ENCODE measurements at places on chromosomes 11 and 22. TPM values are rescaled to one million over a fixed set of nuclear protein-coding genes. Genes with fewer than 3 reads are reported as not detected.
A peak's percentile ranks its signal among the peaks of the same experiment; 100 is the strongest.

DNA sequence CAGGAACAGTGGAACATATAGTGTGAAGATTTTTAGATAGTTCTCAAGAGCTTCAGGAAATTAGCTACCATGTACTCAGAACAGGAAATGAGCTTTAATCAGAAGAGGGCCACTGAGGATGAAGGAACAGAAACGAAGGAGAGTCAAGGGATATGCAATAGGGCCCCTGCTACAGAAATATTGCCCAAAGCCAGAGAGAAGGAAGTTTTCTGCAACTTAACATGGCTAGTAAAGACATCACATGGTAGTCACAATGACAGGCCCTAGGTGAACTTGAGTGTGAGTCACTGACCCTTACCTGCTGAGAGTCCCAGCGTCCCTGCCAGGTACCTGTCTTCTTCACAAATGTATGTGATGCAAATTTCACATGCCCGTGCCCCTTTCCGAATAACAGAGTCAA, 25.2 kb upstream of the CARD16 start:
- H3K4me1 ChIP-seq = no peaks in the 10 kb centered on the region
- no peak overlapping the region for H3K27ac ChIP-seq
- H3K27me3 ChIP-seq = no peaks in the 10 kb centered on the region
- no peak for DNase-seq
- H3K4me3 ChIP-seq = no peak overlapping the region

- no peaks in the 10 kb centered on the region for H3K27me3 ChIP-seq
- no peaks in the 10 kb centered on the region for H3K4me1 ChIP-seq
- no peaks in the 10 kb centered on the region for H3K36me3 ChIP-seq
Observed at GRCh38 chr22:46443850-46444389, 93.5 kb downstream of the CELSR1 start.

SAA2 gene
- total RNA-seq = 10.3 TPM

DNA sequence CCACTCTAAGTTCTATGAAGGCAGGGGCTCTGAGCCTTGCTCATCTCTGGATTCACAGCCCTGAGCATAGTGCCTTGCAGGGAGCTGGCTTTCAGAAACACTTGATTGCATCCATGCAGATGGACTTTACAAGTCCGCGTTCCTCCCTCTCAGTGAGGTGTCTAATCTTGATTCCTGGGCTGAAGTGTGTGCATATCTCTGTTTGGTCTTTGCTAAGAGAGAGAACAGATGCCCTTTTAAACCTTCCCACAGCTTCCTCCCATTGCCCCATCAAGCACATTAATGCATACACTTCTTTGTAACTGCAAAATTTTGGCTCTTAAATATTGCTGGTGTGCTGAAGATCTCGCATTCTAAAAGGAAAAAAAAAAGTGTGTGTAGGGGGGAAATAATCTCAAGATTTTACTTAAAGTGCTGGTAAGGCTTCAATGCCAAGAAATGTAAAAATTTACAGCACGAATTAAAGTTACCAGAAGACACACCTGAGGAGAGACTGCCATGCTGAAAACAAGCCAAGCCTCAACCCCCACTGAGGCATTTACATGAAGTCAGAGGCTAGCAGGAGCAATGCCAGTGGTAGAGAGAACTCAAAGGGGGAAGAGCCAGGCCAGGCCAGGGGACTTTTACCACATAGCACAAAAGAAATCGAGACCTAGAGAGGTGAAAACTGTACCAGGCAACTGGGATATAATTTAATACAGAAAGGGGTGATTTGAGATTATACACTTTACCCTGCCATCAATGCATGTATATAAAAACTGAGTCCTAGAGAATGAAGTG, 492.1 kb downstream of the SOX6 start:
- H3K27ac ChIP-seq = no peak overlapping the region
- DNase-seq = no peak
- no peaks in the 10 kb centered on the region for H3K27me3 ChIP-seq
- H3K4me1 ChIP-seq = no peaks in the 10 kb centered on the region

WEE1 gene
- total RNA-seq = 32.4 TPM

DNA sequence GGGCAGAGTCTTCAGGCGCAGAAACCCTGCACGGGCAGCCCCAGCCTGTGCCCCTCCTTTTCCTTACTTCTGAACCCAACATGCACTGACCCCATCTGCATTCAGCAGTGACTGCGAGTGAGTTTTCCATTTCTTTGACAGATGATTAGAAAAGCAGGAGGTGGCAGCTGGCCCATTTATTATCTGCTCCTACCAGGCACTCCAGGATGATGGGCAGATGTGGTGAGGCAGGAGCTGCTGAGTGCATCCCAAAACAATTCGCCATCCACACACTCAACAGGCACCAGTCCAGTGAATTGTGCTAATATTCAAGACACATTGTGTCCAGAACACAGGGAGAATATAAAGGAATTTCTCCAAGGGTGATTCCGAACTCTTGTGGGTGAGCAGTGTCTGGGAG, 208.5 kb downstream of the TENM4 start:
- no peaks in the 10 kb centered on the region for H3K36me3 ChIP-seq
- H3K27ac ChIP-seq = no peak overlapping the region
- H3K27me3 ChIP-seq = no peaks in the 10 kb centered on the region
- H3K4me1 ChIP-seq = no peaks in the 10 kb centered on the region
- H3K4me3 ChIP-seq = no peak overlapping the region

RAB38 gene
- total RNA-seq = 1.2 TPM

GRCh38 chr11:12772324-12772723, 98.1 kb downstream of the TEAD1 start:
- H3K36me3 ChIP-seq = no peaks in the 10 kb centered on the region
- no peak overlapping the region for H3K4me3 ChIP-seq
- peak overlapping the region; percentile 49 for H3K27ac ChIP-seq
- H3K27me3 ChIP-seq = no peaks in the 10 kb centered on the region
- DNase-seq = no peak
- peaks cover 84% of the 10 kb centered on the region for H3K4me1 ChIP-seq

GRCh38 chr11:116052603-116053547, 548.7 kb upstream of the CADM1 start:
- no peaks in the 10 kb centered on the region for H3K27me3 ChIP-seq
- no peaks in the 10 kb centered on the region for H3K4me1 ChIP-seq
- no peak for DNase-seq
- H3K27ac ChIP-seq = no peak overlapping the region
- no peak overlapping the region for H3K4me3 ChIP-seq

DNA sequence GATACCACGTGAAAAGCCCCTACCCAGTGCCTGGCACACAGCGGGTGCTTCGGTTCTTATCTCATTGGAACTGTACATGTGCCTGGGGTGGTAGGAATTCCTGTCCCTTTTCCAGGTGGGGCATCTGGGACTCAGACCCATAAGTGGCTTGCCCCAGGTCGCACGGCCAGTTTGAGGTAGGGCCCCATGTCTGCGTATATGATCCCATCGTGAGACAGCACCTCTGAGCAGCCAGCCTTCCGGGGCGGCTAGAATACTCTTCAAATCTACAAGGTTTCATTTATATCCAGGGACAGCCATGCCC, 33.5 kb upstream of the SMIM38 start:
- peak overlapping the region; percentile 43 for H3K27ac ChIP-seq
- DNase-seq = no peak
- H3K36me3 ChIP-seq = no peaks in the 10 kb centered on the region
- H3K4me1 ChIP-seq = peaks cover 27% of the 10 kb centered on the region

DNA sequence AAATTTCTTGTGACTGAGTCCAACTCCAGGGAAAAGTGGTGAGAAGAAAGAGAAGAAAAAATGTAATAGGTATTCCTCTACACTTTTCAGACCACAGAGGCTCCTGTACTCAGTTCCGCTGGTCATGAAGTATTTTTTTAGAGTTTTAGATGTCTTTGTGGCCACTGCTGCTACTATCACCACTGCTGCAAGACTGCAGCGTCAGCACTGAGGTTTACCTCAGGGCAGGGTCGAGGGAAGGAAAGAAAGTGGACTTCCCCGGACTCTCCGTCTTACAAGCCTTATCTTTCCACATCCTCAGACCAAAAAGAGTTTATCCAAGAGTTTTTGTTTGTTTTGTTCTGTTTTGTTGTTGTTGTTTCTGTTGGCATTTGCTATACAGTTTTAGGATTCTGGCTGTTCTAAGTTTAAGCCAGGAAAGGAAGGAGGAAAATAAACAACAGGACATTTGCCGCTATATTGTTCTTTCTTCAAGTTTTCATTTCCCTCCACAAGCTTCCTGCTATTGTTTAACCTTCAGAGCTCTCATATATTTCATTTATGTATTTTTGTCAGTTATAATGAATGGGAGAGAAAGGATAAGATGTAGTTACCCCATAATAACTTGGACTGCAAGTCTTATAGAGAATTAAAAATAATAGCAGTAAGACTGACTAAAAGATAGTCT, 919.3 kb downstream of the NTM start:
- H3K4me3 ChIP-seq = no peak overlapping the region
- no peak overlapping the region for H3K27ac ChIP-seq
- no peak for DNase-seq
- H3K27me3 ChIP-seq = no peaks in the 10 kb centered on the region
- H3K36me3 ChIP-seq = no peaks in the 10 kb centered on the region

DNA sequence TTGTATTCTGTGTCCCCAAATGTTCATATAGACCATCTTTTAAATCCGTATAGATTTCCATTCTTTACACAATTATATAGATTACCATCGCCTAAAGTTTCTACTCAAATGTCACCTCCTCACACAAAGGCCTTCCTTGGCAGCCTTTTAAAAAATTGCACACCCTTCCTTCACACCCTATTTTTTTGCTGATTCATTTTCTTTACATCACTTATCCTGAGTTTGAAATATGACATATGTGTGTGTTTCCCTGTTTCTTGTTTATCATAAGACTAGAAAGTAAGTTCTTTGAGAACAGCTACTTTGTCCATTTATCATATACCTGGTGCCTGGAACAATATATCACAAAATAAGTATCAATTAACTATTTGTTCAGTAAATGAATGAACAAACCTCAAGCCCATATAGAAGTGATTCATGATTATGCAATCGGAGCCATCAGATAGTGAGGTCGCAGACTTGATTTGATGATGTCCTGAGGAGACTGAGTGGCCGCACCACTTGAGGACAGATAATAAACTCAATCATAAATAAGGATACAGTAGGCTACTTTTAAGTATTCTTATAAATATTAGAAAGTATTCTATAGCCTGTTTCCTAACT, 327.4 kb upstream of the ZC3H12C start:
- no peak overlapping the region for H3K27ac ChIP-seq
- H3K36me3 ChIP-seq = no peaks in the 10 kb centered on the region
- no peaks in the 10 kb centered on the region for H3K4me1 ChIP-seq
- no peak for DNase-seq
- H3K27me3 ChIP-seq = no peaks in the 10 kb centered on the region

SUSD2 gene
- total RNA-seq = 3.0 TPM

GRCh38 chr22:27431896-27432295, 369.7 kb downstream of the MN1 start:
- no peak overlapping the region for H3K27ac ChIP-seq
- no peaks in the 10 kb centered on the region for H3K4me1 ChIP-seq
- DNase-seq = no peak
- no peaks in the 10 kb centered on the region for H3K27me3 ChIP-seq
- H3K36me3 ChIP-seq = no peaks in the 10 kb centered on the region
- H3K4me3 ChIP-seq = no peak overlapping the region

DNA sequence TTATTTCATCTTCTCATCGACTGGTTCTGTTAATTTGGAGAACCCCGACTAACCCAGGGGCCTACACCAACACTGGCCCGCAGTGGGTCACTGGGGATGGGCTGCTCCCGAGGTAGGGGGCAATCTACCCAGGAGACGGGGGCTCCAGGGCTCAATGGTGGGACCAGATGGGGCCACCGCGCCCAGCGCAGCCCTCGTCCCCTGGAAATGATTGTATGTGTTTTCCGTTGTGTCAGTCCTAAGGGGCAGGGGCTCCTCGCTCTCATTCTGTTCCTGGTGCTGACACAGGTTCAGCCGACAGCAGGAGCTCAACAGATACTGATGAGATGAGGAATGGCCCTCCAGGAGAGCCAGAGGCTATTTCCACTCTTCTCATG, 20.7 kb downstream of the A4GALT start:
- H3K27me3 ChIP-seq = no peaks in the 10 kb centered on the region
- no peak for DNase-seq
- no peak overlapping the region for H3K4me3 ChIP-seq
- H3K36me3 ChIP-seq = no peaks in the 10 kb centered on the region
- no peaks in the 10 kb centered on the region for H3K4me1 ChIP-seq

LMNTD2 gene
- 0.68 TPM for total RNA-seq

DNA sequence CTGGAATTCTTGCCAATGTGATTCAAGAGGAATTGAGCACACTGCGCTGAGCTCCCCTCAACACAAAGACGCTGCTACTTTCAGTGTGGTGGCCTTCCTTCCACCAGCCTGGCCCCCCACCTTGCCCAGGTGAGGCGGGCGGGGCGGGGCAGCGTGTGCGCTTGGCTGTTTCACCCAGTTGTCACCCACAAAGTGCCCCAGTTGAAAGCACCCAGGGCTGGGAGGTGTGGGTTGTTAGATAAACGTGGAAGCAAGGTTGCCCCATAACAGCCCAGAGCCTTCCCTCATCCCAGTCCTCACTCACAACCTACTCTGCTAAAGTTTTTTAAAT, 43.1 kb downstream of the CACNG2 start:
- H3K36me3 ChIP-seq = no peaks in the 10 kb centered on the region
- H3K4me3 ChIP-seq = no peak overlapping the region
- no peak for DNase-seq
- peak overlapping the region; percentile 52 for H3K27ac ChIP-seq

DNA sequence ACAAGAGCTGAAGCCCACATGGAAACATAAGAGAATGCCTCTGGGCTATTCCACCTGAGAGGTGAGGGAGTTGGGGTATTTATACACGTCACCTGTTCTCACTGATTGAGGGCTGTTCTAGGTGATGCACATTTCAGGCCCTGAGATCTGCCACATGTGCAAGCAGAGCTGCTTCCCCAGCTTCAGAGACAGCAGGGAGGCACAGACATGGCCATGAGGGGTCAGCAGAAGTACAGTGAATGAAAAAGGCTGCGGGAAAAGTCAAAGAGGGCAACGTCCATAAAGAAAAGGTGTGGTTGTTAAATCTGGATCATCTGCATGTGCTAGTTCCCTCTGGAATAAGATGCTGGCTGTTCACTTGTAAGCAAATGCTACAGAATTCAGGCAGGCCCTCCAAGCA, 75.4 kb downstream of the GAB4 start:
- H3K27ac ChIP-seq = no peak overlapping the region
- no peak for DNase-seq
- no peak overlapping the region for H3K4me3 ChIP-seq
- H3K36me3 ChIP-seq = no peaks in the 10 kb centered on the region
- H3K4me1 ChIP-seq = no peaks in the 10 kb centered on the region

DNA sequence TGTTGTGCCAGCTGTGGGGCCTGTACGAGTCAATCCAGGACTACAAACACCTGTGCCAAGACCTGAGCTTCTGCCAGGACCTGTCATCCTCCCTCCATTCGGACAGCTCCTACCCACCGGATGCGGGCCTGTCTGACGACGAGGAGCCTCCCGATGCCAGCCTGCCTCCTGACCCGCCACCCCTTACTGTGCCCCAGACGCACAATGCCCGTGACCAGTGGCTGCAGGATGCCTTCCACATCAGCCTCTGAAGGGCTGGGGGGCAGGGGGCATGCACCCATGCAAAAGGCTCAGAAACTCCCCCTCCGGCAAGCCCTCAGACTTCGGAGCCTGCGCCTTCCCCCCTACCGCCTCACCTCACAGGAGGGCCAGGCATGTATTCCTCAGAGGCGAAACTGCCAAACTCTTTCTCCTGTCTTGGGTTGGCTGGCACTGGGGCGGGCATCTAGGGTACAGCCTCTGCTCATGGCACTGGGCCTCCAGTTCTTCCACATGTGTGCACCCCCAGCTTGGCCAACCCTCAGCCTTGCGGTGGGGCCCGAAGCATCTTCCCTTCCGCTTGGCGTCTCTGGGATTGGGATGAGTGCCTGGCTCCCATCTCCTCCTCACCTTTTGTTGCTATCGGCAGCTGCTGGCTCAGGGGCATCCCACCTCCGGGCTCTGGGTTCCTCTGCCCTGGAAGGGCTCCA, 1.2 kb downstream of the FAM89B start:
- H3K4me1 ChIP-seq = no peaks in the 10 kb centered on the region
- no peaks in the 10 kb centered on the region for H3K36me3 ChIP-seq
- no peaks in the 10 kb centered on the region for H3K27me3 ChIP-seq
- peak; percentile 83 for DNase-seq
- H3K27ac ChIP-seq = peak overlapping the region; percentile 91
- peak overlapping the region; percentile 51 for H3K4me3 ChIP-seq

All from sigmoid colon (tissue), 7 donors.